ENCODE measurements at places on chromosomes 12 and 14.

DNA sequence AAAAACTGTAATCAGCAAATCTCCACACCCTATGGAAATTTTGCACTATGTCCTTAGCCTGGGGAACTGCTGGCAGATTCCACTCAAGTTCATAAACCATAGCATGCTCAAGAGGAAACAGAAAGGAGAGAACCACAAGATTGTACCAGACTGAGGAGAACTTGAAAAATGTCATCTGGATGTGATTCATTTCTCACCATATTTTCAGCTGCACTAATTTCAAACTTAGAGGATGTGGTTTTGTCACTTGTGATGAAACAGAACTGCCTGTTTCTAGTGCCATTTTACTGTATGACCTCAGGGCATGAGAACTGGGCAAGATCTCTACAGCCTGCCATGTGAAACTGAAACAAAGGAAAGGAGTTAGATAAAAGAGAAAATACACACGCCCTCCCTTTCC is 1493.1 kb upstream of the FLRT2 start:
- no peak for DNase-seq

DNA sequence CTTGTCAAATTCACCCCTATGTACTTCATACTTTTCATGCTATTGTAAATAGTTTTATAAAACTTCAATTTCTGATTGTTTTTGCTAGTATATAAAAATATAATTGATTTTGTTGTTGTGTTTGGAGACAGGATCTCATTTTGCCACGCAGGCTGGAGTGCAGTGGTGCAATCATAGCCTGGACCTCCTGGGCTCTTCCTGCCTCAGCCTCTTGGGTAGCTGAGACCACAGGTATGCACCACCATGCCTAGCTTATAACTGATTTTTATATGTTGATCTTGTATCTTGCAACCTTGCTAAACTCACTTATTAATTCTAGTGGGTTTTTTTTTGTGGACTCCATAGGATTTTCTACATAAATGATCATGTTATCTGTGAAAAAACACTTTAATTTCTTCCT is 23.5 kb downstream of the ATP5MC2 start:
- DNase-seq: no peak

DNA sequence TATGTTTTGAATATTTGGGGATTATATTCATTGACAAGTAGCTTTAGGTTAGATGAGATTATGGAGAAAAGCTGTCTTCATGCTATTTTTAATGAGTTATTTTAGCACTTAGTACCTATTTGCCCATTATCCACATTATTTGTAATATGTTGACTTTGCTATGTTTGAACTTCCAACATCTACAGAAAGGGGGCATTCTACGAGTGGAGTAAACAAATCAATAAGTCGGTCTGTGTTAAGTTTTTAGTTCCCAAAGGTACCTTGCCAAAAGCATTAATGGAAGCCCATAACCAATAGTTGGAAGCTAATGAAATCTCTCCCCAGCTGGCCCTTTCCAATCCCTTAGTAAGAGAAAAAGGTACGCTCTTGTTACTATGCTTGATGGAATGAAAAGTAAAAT is 250.0 kb upstream of the E2F7 start:
- DNase-seq: no peak

DNA sequence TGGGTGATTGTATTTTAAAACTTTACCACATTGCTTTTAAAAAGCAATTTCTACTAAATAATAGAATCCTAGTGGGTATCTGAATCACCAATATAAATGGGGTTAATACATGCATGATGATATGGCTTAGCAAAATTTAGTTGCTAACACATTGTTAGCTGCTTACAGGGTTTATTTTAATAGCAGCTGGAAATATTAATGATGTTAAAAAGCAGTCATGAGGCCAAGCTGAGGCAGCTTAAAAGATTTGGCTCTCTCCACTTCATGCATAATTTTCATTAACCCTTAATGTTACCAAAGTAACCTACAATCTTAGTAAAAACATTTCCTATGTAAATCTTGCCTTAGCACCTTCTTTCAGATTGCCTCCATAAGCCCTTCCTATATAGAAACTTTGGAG is 49.2 kb upstream of the CNOT2 start:
- DNase-seq: no peak

DNA sequence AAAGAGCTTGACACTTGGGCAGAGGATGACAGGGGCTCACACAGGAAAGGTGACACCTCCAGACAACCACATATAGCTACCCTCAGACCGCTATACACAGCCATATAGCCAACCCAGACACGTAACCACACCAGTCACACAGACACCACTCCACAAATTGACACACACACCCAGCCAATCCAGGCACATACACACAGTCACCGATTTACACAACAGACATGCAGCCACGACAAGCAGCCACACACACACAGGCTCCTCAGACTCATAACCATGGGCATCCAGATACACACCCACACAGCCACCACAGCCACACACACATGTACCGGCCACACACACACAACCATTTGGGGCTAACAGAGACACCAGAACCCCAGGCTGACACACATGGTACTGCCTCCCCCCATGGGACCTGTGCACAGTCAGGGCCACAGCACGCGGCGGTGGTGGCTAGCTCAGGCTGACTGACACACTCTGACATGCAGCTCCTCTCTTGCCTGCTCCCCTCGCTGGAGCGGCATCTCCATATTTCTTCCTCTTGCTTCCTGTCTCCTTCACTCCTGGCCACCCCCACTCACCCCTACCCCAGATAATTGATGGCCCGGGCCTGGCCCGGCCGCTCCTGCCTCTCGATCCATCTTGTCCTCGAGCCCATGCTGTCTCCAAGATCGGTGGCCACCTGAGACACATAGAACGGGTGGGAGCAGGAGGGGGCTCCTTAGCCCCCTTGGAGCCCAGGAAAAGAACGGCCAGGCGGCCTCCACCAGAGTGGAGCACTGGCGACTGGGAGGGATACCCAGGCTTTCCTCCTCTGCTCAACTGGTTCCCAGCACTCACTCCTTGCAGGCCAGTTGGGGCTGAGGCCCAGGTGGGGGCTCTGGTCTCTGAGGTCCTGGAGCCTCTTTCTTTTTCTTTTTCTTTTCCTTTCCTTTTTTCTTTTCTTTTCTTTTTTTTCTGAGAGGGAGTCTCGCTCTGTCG is 6.0 kb upstream of the SHMT2 start:
- no peak for DNase-seq

DNA sequence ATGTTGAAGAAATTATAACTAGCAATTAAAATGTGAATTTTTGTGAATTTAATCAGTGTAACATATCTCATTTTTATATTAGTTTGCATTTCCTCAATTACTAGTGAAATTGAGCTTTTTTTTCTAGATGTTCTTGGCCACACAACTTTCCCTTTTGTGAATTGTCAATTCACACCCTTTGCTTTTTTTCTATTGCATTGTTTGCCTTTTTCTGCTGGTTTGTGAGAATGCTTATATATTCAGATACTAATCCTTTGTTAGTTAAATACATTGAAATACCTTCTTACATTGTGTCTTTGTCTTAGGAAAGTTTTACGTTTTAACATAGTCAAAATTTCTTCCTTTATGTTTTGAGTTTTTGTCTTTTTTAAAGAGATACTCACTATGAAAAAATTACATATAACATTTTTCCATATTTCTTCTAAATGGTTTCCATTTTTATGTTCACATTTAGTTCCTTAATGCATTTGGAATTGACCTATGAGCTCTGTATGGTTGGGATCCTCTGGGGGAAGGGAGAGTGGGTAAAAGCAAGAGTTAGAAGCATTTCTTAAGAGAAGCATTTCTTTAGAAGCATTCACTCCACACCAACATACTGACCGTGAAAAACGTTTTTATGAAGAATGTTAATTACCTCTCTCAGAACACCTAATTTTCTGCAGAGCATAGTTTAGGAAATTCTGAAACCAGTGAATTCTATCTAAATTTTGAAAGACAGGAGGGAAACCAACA is 126.0 kb downstream of the CAPZA3 start:
- DNase-seq: no peak

DNA sequence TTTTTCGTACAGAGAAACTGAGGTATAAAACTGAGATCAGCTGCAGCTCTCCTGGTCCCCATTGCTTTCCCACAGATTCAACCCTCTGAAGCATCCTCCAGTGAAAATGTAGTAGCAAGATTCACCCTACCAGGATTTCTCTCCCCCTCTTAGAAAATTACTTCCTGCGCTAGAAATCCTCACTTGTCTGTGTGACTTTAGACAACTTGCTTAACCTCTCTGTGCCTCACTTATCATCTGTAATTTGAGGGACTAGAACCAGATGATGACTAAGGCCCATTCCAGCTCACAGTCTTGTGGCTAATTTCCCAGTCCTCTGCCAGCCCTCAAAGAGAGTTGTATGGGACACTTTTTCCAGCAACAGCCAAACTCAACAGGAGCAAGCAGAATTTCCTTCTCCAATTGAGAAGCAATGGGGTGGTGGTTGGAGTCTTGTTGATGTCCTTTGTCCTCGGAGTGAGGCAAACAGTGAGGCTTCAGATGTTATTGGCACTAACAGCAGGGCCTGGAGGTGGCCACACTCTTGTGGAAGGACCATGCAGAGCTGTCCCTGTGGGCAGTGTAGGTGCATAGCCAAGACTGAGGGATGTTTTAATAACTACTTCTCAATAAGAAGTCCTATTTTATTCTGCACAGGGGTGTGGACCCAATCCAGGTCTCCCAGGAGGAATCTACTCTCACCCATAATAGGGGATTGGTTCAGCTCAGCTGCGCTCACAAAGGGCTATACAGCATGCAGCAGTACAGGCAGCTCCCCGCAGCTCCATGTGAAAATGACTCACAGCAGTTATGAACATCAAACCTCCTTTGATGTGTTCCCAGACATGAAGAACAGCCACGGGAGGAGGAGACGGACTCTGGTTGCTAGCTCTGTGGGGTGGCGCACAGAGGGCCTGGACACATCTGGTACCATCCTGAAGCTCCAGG is 200.1 kb downstream of the DAD1 start:
- DNase-seq: no peak

- DNase-seq: no peak
Measured at GRCh38 chr14:82192387-82192786, 658.7 kb upstream of the SEL1L start.
